ENCODE measurements at places on chromosomes 1 and 21. TPM values are rescaled to one million over a fixed set of nuclear protein-coding genes. Genes with fewer than 3 reads are reported as not detected.

Gene CNKSR1
- total RNA-seq: 23.1 TPM

Gene PCAT6
- 7.4 TPM for total RNA-seq

Gene MEX3A
- 65.2 TPM for total RNA-seq

- DNase-seq: no peak
These were observed 2.2 kb upstream of the ZBTB7B start for GRCh38 chr1:155000411-155000725.

GRCh38 chr1:164651351-164651951 is 92.5 kb downstream of the PBX1 start:
- DNase-seq: no peak
